Retina (tissue), 1 donor: ENCODE measurements at places on chromosomes 7 and 10.

DNA sequence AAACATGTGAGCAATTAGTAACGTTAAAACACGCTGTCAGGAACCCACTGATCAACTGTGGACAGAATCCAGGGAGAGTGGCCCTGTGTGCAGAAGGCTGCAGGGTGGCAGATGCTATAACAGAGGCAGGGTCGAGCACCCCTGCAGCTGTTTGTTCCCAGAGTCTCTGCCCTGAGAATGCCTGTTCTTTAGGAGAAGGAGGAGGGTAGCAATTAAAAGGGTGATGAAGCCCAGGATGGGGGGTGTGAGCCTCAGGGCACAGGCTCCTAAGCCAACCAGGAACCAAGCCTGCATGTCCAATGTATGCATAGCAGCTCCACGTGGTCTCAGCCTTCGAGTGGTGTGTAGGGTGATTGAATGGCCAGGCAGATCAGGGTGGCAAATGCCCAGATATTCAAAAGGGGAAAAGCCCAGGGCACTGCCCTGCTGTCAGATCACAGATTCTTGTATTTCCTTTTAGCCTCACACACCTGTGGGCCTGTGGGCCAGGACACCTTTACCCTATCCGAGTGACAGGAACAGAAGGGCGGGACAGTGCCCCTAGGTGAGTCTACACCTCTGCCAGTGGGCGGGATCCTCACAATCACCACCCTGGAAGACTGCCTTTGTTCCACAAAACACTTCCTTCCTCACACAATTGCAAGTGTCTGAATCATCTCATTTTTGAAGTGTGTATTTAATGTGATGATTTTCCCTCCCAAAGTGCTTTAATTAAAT lies 7.3 kb downstream of the WDFY4 start:
- DNase-seq = peak; percentile 44

DNA sequence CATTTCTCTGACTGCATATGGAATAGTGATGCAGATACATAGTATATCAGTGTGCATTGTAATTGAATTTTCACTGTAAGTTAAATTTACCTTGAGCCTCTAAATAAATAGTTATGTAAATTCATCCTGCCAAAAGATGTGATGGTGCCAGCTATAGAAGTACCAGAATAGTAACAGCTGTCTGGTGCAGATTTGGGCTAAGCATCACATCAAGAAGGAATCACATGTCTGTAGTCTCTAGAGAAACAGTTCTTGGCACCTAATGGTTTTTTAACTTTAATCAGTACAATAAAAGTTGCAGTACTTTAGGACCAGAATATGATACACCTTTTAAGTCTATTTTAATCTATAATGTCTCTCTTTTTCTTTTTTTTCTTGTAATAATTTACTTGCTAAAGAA lies 17.4 kb downstream of the PLEKHA1 start:
- no peak for DNase-seq

GRCh38 chr7:128405471-128406313 lies 4.1 kb downstream of the IMPDH1 start:
- DNase-seq = peak; percentile 75

DNA sequence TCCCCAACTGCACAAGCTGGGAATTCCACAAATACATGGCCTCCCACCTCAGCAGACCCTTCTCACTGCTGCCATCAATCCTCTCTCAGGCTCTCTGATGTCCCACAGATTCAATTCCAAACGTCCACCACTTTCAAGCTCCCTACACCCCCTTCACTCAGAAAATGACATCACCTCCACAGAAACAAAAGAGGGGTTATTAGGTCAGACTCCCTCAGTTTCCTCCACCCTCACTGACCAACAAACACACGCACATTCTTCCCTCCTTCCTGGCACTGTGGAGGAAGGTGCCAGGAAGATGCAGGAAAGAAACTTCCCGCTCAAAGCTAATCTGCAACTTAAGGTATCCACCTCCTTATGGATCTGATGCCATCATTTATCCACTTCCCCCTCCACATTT lies 18.3 kb downstream of the ZNF438 start:
- no peak for DNase-seq

DNA sequence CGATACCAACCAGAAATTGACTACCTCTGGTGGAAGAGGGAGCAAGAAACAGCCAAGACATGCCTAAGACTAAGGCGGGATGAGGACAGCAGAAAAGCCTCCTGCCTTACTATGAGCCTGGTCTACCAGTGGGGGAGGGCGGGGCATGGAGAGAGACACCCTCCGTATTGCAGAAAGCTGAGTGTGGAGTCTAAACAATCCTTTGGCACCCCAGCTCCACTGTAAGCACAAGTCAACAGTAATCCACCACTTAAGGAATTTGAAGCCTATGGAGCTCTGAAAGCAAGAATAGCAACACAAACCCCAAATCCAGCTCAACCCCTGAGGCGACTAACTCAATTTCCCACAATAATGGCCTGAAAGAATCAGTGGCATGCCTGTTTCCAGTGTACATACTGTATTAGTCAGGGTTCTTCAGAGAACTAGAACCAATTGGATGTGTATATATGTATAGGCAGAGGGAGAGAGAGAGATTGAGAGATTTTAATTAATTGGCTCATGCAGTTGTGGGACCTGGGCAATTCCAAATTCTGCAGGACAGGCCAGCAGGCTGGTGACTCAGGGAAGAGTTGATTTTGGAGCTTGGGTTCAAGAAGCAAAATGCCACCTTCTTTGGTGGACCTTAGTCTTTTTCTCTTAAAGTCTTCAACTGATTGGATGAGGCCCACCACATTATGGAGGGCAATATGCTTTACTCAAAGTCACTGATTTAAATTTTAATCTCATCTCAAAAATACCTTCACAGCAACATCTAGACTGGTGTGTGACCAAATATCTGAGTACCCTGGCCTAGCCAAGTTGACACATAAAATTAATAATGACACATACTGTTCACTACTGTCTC lies 13.5 kb downstream of the PPIF start:
- DNase-seq = no peak

- DNase-seq = no peak
These were observed 170.8 kb upstream of the KMT2E start for GRCh38 chr7:104843198-104843597.

DNA sequence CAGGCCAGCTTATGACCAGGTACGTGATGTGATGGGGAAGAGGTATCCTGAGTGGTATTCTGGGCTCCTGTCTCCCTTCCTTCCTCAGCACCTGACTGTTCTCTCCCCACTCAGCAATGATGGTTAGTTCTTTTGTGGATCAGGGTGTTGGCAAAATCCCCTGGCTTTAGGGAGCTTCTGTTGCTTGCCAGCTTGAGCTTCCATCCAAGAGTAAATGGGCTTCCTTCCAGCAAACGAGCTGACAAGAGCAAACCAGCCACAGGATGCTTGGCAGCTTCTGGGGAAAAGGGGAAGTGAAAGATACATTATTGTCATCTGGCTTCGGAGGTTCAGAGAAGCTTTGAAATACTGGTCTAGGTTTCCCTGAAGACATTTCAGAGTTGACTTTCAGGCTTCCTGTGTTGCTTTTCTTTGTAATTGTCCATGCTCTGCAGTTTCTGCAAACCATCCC lies 5.2 kb downstream of the DUSP5 start:
- DNase-seq = no peak

DNA sequence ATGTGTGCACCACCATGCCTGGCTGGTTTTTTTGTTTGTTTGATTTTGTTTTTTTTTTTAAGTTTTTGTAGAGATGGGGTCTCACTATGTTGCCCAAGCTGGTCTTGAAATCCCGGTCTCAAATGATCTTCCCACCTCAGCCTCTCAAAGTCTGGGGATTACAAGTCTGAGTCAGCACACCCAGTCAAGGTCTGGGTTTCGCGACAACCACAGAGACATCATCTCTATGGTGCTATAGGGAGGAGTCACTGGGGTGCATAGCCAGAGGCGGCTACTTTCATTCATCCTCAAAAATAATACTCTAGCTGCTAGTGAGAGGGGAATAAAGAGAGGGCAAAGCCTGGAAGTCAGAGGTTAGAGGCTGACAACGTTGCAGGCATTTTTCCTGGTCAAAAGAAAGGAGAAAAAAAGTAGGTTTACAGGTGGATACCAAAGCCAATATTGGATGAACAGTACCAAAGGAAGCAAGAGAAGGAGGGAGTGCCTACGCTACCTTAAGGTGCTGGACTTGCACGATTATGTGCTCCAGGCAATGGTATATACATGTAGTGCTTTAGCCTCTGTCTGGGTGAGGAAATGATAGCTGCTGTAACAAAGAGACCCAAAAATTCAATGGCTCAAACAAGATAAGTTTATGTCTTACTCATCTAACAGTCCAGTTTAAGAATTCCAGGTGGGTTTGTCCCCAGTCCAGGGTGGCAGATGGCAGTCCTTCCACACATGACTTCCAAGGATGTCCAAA lies 178.3 kb downstream of the SKIDA1 start:
- DNase-seq = no peak

DNA sequence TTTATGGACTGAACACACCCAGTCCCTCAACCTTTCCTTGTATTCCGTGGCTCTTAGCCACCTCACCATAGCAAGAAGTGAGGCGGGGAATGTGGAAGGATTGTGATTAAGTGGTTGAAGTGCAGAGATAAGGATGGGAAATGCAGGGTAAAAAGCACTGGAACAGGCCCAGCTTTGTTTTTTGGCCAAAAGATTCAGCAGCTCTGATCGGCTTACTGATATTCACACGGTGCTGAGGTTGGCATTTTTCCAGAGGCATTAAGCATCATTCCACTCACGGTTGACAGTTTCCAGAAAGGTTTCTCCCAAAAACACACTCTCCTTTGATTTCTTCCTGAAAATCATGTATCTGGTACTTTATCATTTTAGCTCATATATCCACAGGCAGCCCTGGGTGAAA lies 544.2 kb downstream of the CNTNAP2 start:
- no peak for DNase-seq

DNA sequence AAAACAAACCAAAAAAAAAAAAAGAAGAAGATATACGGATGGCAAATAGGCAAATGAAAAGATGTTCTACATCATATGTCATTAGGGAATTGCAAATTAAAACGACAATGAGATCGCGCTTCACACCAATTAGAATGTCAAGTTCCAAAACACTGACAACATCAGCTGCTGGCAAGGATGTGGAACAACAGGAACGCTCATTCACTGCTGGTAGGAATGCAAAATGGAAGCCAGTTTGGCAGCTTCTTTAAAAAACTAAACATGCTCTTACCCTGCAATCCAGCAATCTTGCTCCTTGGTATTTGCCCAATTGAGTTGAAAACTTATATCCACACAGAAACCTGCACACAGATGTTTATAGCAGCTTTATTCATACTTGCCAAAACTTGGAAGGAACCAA lies 34.8 kb downstream of the CALML5 start:
- DNase-seq = no peak

- no peak for DNase-seq
These were observed 9.0 kb downstream of the RPEL1 start for GRCh38 chr10:103254538-103255325.

DNA sequence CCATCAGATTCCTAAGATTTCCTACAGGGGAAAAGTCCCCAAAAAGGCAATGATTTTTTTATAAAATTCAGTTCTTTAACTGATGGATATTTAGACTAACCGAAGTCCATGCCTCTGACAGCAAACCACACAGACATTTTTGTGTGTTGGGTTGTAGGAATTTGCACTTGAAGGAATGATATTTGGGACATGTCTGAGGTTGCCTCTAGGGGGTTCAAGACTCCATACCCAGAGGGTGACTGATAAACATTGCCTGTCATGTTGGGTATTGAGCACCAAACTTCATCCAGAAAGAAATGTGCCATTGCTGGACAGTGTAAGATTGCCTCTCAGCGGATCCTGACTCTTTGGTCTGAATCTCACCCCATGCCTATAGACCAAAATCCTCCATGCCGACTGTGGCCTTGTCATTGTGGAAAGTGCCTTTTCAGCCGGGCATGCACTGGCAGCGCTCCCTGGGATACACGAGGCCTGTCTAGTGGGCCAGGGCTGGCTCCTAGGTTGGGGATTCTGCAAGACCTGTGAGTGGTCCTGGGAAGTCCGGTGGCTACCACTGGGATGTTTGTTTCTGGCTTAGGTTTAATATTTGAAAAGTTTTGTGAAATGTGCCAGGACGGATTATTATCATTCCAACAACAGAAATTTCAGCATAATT lies 252.9 kb downstream of the WDR37 start:
- no peak for DNase-seq

DNA sequence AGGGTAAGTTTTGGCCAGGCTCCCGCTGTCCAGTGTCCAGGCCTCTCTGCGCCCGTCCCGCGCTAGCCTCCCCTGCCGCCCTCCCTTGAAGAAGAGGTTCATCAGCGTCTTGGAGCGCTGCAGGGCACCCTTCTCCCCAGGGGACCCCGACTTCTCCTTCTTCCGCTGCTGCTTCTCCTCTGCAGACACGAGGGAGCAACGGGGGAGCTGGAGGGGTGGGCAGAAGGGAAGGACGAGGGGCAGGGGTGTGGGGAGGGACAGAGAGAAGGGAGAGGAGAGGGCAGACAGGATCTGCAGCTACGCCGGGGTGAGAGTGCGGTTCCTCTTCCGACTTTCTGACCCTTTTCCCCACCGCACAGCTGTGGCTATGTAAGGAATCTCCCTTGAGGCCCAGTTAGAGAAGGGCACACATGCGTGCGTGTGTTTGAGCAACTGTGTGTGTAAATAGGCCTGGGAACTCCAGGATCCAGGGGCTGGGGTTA lies 12.8 kb downstream of the PDZD7 start:
- no peak for DNase-seq

- DNase-seq = no peak
These were observed 186.4 kb downstream of the KIF20B start for GRCh38 chr10:89887830-89888229.

DNA sequence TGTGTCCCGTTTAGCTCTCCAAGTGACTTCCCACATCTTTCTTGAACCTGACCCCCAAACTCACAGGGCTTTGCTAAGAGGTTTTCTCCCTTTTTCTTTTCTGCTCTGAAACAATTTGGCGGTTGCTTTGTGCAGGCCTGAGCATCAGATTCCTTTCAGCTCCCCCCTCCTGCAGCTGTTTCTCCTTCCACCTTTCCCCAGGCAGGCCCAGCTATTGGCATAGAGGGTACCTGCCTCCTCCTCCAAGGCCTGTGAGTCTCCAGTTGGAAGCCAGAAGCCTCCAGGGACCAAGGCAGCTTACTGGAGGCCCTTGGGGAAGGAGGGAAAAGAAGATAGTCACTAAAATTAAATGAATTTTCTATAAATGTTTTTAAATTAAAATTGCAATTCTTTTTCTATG lies 7.7 kb downstream of the VAX1 start:
- DNase-seq = no peak

DNA sequence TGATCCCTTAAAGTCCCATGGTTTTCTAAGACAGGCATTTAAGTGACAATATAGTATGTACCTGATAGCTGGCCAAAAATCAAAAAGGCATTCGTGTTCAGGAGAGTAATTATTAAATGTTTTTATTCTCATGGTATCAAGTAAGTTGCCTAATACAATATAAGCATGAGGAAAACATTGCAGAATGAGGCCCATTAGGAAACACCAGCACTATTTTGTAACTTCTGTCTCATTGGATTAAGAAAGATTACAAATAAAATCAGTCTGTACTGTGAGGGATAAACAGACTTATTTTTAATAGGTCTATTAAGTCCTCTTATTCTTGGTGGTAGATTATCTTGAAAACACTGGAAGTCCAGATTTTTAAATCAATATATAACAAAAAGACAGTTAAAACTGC lies 110.1 kb downstream of the SNX13 start:
- DNase-seq = no peak

- no peak for DNase-seq
These were observed 12.1 kb downstream of the ZNF282 start for GRCh38 chr7:149207324-149208035.
